ENCODE measurements at places on chromosomes 16 and 17.

DNA sequence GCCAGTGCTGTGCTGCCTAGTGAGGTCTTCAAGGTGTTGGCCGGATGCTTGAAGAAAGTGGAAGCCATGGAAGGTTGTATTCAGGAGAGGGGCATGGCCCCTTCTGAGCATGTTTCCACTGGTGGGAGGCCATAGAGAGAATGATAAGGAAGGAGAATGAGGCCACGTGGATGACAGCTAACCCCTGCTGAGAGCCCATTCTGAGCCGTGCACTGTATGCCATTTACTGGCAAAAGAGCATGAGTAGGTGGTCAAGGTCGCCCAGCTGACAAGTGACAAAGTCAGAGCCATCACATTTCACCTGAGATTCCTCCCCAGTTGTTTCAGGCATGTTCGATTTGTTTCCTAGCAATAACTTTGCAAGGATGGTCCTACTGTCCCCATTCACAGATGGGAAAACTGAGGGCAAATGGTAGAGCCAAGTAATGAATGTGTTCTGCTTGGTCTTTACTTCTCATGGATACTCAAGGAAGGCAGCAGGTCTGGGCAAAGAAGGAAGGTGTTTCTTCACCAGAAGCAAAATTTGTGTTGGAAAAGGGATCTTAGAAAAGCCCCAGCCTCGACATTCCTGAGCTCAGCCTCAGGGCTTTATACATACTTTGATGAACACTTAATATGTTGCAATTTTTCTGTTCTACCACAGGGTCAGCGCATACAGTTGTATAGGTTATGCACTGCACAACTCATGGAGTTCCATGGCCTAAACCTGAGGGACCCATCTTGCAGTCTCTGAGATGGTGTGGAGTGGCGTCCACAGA is 10.5 kb upstream of the NKD1 start:
- no peak for DNase-seq

DNA sequence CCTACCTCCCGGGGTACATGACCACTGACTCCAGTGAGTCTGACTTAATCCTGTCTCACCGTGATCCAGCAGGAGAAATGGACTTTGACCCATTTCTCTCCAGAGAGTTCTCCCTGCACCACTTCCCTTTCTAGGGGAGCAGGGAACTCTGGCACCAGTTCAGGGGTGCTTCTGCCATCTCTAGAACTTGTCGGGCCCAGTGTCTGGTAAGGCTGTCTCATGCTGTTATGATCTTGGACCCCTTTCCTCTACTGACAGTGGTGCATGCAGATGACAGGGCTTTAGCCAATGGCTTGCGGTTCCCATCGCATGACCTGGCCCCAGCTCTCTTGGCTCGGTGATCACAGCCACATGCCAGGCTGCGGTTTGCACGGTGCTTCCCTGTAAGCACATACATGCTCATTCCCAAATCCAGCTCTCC is 62.0 kb downstream of the SLC39A11 start:
- DNase-seq = no peak

DNA sequence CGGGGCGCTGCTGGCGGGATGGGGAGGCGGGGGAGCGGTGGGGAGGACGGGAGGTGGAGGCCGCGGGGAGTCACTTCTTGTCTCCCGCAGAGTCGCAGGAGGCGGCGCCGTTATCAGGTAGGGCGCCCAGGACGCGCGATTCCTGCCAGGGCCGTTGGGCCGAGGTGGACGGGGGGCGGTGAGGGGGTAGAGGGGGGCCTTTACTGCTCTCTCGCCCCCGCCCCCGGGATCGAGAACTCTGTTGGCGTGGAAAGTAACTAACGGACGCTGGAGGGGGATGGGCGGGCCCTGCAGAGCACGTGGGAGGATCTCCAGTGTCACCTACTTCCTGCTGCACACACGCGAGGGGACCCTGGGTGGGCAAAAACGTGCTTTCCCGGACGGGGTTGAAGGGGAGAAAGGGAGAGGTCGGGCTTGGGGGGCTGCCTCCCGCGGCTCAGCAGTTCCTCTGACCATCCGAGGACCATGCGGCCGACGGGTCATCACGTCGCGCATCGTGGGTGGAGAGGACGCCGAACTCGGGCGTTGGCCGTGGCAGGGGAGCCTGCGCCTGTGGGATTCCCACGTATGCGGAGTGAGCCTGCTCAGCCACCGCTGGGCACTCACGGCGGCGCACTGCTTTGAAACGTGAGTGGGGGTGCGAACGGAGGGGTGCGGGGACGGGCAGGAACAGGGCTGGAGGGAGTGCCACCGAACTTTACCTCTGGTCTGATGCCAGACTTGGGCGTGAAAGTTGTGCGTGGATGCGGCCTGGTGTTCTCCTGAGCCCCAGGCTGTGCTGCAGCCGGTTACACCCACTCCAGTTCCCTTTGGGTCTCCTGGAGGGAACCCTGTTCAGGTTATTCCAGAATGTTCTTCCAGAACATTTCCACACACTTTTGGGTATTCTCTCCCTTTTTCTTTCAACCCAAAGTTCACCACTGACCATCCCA is 569 bp downstream of the PRSS21 start:
- DNase-seq = no peak

GRCh38 chr16:67862623-67863583 is 9.9 kb upstream of the EDC4 start:
- DNase-seq = no peak

DNA sequence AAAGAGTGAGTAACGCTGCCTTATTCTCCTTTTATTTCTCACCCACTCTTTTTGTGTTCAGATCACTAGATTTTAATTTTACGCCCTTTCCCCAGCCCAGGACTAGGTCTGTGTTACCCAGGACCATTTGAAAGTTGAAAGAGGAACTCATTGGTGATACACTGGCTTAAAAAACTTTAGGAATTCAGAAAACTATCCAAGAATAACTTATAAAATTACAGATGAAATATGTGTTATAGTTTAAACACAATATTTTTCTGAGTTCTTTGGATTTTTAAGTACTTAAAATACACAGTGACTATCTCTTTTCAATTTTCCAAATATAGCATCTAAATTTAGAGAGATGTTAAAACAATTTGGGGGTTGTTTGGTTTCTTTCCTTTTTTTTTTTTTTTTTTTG is 385.2 kb downstream of the CDH13 start:
- DNase-seq = no peak

GRCh38 chr17:64099543-64099942 is 30.4 kb downstream of the ERN1 start:
- DNase-seq = no peak

DNA sequence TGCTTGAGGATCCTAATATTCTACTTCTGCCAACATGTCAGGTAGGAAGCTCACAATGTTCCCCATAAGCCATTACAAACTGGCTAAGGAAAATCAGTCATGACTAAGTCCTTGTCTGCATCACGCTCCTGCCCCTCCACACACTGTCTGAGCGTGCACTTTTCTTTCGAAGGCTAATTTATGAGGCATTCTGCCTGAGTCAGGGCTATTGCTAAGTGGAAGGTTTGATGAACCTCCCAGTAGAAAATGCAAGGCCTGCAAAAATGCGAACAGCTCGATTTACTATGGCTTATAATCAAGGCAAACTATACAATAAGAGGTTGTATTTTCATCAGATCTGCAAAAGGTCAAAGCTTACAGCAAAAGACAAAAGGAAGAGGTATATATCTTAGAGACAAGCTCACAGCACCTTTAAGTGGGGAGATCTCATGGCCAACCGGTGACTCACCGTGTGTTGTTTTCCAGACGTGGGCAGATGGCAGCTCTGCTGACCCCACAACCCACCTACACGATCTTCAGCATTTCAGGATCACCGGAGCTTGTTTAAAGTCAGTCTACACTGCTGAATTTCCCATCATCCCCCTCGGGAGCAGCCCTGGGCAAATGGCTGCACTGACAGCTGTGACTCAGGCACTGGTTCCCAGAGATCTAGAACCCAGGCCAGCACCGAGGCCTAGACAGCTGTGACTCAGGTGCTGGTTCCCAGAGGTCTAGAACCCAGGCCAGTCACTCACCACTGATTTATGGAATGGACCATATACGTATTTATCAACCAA is 26.1 kb downstream of the MEAK7 start:
- DNase-seq = no peak

DNA sequence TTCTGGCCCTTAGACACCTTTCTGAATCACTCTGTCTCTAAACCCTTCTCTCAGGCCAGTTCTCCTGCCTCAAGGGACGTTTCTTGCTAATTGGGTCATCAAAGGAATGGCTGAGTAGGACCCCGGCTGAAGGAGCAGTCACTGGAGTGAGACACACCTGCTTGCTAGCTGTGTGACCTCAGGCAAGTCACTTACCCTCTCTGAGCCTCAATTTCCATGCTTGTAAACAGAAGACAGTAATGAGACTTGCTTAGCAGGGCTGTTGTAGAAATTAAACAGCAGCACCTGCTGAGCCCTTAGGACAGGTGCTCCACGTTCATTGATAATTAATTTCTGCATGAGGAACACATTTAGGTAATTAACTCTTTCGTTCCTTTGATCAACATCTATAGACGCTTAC is 6.8 kb downstream of the CIBAR2 start:
- no peak for DNase-seq
